ENCODE measurements at places on chromosomes 3 and 15.

GRCh38 chr3:72550582-72551262, 297.5 kb downstream of the SHQ1 start:
- DNase-seq = no peak

DNA sequence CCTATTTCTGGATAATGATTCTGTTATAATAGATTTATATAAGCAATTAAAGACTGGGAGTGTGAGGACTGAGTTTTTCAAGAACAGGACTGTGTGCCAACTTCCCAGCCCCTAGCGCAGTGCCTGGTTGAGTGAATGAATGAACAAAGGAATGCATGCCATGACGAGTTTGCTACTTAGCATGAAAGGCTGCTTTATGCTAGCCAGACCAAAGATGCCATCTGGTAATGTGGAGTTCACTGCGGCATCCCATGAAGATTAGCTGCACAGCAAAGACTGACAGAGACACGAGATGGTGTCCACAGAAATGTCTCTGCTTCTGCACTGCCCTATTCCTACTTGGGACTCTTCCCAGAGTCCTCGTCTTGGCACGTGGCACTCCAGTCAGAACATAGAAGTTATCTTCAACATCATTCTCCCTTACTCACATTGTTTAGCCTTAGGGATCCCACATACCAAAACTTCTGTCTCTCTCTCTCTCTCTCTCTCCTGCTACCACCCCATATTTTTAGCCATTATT, 283.9 kb upstream of the CTNNB1 start:
- DNase-seq = no peak

DNA sequence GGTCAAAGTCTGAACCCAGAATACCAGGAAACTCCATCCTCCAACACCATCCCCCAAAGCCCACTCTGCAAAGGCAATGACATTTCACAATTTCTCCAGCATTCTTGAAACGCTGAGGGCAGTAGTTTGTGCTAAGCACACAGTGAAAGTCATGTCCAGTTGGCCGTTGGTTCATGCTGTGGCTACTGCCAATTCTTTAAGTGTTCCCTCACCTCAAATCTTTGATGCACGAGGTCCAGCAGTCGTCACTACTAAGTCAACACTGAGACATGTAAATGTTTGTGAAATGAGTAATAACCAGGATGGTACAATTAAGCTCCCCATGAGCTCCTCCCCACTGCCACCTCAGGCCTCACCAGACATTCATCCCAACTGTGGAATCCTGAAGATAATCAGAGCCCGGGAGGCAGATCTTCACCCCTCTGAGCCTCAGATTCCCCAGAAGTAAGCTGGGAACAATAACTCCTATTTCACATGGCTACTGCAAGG, 7.0 kb downstream of the SUCLG2 start:
- no peak for DNase-seq

GRCh38 chr3:192090586-192090985, 629.6 kb downstream of the PYDC2 start:
- no peak for DNase-seq

GRCh38 chr15:81095690-81096365, 38.2 kb upstream of the CFAP161 start:
- no peak for DNase-seq

GRCh38 chr3:197031315-197032285, 2.0 kb upstream of the MELTF start:
- no peak for DNase-seq

GRCh38 chr3:133673746-133674145, 12.0 kb upstream of the TOPBP1 start:
- DNase-seq = no peak

DNA sequence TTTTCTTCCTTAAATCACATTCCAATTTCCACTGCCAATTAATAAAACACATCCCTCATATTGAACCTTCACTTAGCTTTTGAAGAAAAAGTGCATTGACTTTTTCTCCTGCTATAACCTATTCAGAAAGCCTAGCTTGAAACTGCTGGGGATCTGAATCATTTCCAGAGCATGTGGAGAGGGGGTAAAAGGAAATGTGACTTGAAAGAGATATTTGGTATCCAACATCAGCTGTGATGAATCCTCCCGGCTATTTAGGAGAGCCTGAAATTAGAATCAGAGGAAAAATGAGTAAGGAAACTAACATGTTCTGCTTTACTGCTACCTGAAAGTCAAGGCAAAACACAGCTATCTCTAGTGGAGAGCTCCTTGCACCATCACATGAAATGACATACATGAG, 2.6 kb upstream of the GNB5 start:
- no peak for DNase-seq

GRCh38 chr3:166860217-166860616, 519.9 kb downstream of the ZBBX start:
- DNase-seq = no peak

GRCh38 chr3:16177382-16177781, 2.9 kb downstream of the GALNT15 start:
- no peak for DNase-seq

DNA sequence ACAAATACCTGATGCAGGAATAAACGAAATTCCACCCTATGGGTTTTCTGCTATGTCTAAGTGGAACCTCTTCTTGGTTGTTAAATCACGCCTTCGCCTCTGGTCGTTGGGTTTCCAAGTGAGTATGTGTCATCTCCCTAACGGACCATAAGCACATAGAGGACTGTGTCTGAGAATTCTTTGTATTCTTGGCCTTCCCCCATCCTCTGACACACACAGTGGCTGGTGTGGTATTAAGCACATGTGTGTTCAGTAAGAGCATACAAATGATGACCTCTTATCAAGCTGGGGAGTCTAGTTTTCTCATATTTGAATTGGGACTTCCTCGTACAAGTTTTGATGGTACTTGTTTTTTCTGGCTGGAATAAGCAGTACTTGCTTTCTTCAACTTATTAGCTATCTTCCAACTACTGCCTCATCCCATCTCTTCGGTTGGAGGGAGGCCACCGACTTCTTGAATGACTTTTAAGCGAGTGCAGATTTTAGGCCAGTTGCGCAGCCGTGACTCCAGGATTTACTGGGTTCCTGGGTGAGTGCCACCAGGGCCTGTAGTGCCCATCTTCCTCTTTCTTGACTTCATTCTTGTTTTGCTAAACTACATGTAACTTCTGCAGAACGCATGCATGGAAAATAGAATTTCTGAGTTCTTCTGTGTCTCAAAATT, 240.2 kb downstream of the ADAMTS17 start:
- DNase-seq = no peak

DNA sequence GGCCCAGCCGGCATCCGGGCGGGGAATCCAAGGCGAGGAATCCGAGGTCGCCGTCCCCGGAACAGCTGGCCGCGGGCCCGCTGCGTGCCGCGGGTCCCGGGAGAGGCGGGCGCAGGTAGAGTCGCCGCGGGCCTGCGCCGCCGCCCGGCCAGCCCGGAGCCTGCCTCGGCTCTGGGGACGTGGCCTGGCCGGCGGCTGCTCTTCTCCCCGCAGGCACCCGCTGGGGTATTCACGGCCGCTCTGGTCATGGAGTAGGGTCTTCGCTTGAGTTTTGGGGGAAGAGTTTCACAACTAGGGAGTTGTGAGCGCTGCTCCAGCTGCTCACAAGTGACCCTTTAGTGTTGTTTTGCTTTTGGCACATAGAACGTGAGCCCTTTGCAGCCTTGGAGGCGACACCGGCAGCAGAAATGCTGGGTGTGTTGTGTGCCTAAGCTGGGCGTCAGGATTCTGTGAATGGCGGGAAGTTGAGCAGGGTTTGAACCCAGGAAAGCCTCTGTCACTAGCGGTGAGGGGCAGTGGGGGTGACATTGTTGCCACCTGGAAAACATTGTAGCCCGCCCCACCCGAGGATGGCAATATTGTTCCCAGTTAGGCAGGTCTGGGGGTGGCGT, 4.0 kb downstream of the TRIM71 start:
- no peak for DNase-seq

DNA sequence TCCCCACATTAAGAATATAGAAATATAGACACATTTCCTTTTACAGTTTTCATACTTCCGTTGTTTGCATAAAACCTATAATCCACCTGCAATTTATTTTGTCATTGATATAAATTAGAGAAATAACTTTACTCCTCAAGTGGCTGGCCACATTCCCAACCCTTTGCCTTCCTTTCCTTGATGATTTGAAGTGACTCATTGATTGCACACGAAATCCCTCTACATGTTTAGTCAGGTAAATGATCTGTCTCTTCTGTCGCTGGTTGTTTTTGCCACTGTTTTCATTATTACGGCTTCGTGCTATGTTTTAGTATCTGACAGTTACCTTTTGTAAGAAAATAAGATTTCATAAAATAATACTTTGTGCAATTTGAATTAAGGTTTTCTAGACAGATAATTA, 272.2 kb upstream of the NR2E3 start:
- no peak for DNase-seq

DNA sequence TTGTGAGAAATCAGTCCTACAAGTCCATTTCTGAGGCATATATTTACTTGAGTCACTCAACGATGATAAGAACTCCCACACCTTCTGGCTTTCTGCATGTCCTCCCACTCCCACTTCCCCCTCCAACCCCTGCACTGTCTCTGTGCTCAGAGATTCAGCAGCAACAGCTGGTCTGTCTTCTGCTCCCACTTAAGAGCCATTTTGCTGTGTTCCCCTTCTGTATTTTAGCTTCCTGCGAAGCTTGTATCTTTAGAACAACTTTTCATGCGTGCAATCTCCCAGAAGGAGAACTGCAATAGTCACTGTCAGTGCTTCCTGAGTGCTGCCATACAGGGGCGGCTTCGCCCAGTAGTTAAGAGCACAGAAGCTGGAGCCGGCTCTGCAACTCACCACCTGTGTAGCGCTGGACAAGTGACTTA, 90.0 kb upstream of the SPATA12 start:
- DNase-seq = no peak

- peak; percentile 27 for DNase-seq
These were observed 3.4 kb downstream of the VILL start for GRCh38 chr3:37993820-37994638.

GRCh38 chr15:78996894-78997275, 52.0 kb upstream of the CTSH start:
- no peak for DNase-seq

DNA sequence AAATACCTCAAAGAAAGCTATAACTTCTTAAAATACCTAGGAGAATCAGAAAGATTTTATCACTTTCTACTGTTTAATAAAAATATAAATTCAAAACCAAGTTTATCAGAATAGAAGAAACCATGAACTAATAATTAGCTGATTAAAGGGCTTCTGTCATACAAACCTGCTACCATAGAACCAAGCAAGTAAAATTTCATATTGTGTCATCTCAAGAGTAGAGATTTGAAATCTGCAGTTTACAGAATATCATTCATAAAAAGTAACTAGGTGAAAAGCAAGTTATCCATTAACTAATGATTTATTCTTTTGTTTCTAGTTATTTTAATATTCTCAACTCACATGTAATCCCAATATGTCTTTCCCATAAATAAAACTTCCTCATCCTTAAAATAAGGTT, 36.8 kb upstream of the XXYLT1 start:
- no peak for DNase-seq

- no peak for DNase-seq
These were observed 334.4 kb downstream of the GBE1 start for GRCh38 chr3:81426826-81427577.

- DNase-seq = no peak
These were observed 156.2 kb downstream of the DNAJB8 start for GRCh38 chr3:128310286-128311058.

DNA sequence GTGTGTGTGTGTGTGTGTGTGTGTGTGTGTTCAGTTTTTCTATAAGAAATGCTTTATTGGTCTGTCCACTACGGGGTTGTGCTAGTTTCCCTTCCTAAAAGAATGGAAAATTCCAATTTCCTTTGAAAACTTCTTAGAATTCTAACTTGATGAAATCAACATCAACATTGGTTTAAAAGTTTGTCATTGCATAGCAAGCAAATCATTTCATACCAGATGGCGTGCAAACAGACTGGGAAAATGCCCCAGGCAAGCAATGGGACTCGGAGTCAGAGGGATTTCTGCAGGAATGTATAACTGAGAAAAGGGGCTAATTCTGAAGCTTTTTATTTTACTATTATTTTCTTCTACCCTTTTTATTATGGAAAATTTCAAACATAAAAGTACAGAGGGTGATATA, 13.1 kb upstream of the DYNC1LI1 start:
- no peak for DNase-seq

DNA sequence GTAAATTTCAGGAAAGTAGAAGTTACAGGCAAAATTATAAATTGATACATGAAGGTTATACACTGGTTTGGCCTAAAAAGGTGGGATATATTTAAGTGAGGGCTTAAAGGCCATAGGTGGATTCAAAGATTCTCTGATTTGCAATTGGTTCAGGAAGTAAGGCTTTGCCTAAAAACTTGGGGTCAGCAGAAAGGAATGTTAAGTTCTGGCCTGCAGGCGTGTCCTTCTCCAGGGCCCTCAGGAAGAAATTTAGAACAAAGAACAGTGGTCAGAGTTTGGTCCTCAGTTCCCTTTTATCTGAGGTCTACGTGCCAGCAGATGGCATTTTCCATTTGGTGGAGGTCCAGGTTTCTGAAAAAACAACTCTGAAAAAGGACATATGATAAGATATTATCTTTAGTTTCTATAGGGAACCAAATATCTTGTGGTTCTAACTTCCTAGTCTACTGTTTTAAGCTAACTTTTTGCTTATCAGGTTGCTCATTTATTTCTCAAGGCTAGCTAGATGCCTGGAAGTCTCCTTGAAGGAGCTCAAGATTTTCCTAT, 40.5 kb downstream of the SCN11A start:
- DNase-seq = no peak

GRCh38 chr3:128080323-128081080, 28.3 kb downstream of the SEC61A1 start:
- DNase-seq = no peak

DNA sequence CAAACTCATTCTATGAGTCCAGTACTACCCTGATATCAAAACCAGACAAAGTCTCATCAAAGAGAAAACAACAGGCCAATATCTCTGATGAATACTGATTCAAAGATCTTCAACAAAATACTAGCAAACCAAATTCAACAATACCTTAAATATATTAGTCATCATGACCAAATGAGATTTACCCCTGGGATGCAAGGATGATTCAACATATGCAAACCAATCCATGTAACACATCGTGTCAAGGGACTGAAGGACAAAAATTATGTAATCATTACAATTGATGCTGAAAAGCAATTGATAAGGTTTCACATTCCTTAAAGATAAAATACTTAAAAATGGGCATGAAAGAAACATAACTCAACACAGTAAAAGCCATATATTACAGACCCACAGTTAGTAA, 1476.9 kb downstream of the SI start:
- DNase-seq = no peak

DNA sequence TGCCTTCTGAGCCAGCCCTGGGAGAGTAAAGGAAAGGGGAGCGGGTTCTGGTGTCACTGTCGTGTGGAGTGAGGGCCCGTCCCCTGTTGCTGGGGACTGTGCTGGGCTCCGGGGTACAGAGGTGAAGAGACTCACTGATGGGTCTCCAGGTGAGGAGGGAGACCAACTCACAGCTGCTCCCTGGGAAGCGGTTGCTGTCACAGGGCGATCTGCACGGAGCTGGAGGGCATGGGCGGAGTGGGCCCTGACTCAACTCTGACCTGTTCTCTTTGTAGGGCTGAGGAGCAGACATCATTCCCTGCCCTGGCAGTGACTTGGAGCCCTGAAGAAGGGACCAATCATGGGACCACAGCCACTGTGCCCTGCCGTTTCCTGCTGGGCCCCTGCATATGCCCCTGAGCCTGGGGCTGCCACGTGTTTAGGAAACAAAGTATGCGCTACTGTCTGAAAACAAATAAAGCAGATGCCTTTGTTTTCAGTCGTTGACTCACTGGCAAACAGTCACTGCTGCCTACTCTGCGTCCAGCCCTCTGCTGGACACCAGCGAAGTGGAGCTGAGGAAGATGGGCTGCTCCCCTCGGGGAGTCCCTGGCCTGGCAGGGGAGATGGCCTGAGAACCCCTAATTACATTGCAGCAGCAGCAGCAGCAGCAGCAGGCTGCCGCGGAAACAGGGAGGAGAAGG, 22.9 kb upstream of the PLXNA1 start:
- no peak for DNase-seq

Measured in stimulated activated CD8-positive, alpha-beta memory T cell treated with anti-CD3 and anti-CD28 coated beads, Interleukin-7, amount 100 ng/mL, for 1 hour (primary cell).